Naive thymus-derived CD4-positive, alpha-beta T cell (primary cell): ENCODE measurements at places on chromosomes 1 and 21. TPM values are rescaled to one million over a fixed set of nuclear protein-coding genes. Genes with fewer than 3 reads are reported as not detected.

KRTAP10-8 gene
- polyA plus RNA-seq = not detected

UTP25 gene
- 8.0 TPM for polyA plus RNA-seq

PSMG1 gene
- polyA plus RNA-seq = 46.2 TPM

GCSAML gene
- 0.14 TPM for polyA plus RNA-seq

ADAM30 gene
- not detected for polyA plus RNA-seq

B3GALNT2 gene
- polyA plus RNA-seq = 4.3 TPM

SPRR5 gene
- not detected for polyA plus RNA-seq

YIPF1 gene
- polyA plus RNA-seq = 27.4 TPM

DNA sequence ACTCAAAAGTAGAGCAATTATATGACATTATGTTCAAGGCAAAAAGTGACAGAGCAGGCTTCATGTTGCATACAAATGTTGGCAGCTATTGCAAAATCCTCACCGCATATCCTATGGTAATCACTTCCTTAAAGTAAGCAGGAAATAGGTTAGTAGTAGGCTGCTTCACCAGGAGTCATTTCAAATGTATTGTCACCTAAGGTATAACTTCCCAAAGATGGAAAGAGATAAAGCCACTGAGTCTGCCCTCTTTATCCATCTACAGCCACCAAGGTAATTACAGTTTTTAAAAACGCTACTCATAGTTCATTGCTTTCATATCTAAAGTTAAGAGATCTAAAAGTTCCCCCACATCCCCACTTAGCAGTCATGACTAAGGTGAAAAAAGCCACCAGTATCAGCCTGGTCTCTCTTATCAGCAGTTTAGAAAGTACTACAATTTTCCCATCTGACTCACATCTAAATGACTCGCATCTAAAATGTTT is 31.6 kb upstream of the UBE2U start:
- no peaks in the 10 kb centered on the region for H3K4me1 ChIP-seq
- no peak overlapping the region for H3K27ac ChIP-seq

DNA sequence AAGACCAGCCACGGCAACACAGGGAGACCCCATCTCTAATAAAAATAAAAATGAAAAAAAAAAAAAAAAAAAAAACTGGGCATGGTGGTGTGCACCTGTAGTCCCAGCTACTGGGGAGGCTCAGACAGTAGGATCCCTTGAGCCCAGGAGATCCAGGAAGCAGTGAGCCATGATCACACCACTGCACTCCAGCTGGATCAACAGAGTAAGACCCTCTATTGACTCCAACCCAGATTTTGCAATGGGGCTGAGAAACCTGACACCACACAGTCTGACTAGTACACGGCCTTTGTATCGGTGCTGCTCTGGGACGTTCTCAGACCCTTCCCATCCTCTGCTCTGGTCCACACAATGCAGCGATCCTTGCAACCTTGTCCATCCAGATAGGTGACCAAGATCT is 31.8 kb downstream of the SPATA21 start:
- no peaks in the 10 kb centered on the region for H3K36me3 ChIP-seq
- H3K4me1 ChIP-seq = no peaks in the 10 kb centered on the region
- no peak for DNase-seq

DNA sequence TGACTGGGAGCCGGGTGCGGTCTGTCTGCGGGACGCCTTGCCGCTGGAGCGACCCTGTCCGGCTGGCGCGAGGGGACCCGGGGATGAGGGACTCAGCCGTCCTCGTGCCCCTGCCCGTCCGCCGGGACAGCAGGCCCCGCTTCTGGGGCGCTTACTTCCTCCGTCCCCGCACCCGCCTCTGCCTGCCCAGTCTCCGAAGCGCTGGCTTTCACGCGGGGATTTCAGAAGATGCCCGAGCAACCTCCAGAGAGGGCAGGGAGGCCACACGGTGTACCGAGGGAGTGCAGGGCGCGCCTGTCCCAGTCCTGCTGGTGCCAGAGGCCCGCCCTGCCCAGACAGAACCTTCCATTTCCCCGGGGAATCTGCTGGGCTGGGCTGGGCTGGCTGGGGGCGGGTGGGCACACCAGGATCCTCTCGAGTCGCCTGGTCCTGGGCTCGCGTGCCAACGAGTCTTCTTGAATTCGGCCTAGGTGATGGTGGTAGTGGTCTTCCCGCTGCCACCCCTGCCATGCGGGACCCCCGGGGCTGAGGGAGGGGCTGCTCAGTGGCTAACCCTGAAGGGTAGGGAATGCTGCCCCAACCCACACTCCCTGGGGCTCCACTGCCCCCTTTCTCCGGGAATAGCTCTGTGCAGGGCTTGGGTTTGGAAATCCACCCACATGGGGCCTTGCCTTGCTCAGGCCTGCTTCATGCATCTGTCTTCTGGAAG is 2.5 kb upstream of the TRPM2 start:
- H3K4me1 ChIP-seq = peaks cover 38% of the 10 kb centered on the region
- H3K27me3 ChIP-seq = no peaks in the 10 kb centered on the region
- H3K36me3 ChIP-seq = no peaks in the 10 kb centered on the region
- H3K27ac ChIP-seq = no peak overlapping the region
- no peak for DNase-seq

GRCh38 chr1:246794828-246795671 is 70.8 kb downstream of the SCCPDH start:
- no peaks in the 10 kb centered on the region for H3K27me3 ChIP-seq
- H3K36me3 ChIP-seq = no peaks in the 10 kb centered on the region
- DNase-seq = no peak
- H3K4me3 ChIP-seq = no peak overlapping the region

DNA sequence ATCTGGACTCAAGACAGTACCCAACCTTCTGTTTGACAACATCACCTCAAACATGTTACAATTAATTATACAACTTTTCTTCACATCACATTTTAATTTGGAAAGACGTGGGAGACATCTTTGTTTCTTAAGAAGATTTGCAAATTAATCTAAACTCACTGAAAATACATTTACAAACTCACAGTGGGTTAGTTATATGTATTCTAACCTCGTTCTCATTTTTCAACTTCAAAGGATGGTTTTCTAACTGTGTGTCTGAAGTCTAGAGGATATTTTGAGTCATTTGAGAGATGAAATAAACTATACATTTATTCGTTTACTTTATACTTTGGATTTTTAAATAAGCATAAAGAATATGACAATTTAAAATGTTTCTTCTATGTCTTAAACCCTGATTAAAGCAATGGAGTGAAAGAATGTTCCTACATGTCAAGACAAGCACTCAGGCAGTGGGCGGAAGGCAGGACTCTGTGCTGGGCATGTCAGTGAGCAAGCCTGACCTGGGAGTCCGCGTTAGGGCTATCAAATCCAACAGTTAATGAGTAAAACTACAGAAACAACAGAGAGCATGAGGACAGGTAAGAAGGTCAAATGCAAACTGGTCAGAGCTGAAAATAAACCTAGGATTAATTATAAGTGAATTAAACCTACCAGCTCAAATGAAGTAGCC is 76.5 kb upstream of the CTTNBP2NL start:
- no peaks in the 10 kb centered on the region for H3K4me1 ChIP-seq
- H3K27me3 ChIP-seq = no peaks in the 10 kb centered on the region
- H3K4me3 ChIP-seq = no peak overlapping the region
- no peak overlapping the region for H3K27ac ChIP-seq
- H3K36me3 ChIP-seq = no peaks in the 10 kb centered on the region
- no peak for DNase-seq

DNA sequence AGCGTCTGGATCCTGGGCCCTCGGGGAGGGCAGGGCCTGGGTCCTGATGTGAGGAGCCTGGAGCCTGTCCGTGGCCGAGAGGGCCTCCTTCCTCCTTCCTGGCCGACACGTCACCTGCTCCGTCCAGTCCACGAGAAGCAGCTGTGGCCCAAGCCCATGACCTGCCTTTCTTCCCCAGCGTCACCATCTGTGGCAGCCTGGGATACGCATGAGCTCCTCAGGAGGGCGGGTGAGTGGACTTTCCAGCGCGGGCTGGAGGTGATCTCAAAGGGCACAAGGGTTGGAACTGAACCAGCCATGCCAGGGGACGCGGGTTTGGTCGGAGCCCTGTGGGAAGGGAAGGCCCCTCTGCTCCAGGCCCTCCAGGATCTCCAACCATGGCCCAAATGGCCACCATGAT is 90.4 kb downstream of the DHRS3 start:
- no peak overlapping the region for H3K4me3 ChIP-seq
- no peak overlapping the region for H3K27ac ChIP-seq
- no peaks in the 10 kb centered on the region for H3K36me3 ChIP-seq
- no peaks in the 10 kb centered on the region for H3K27me3 ChIP-seq
- no peak for DNase-seq

GRCh38 chr1:205528446-205528886 is 24.0 kb downstream of the CDK18 start:
- H3K4me1 ChIP-seq = no peaks in the 10 kb centered on the region
- H3K27me3 ChIP-seq = no peaks in the 10 kb centered on the region
- H3K4me3 ChIP-seq = no peak overlapping the region
- H3K27ac ChIP-seq = no peak overlapping the region
- no peaks in the 10 kb centered on the region for H3K36me3 ChIP-seq

- H3K27me3 ChIP-seq = no peaks in the 10 kb centered on the region
- DNase-seq = peak; percentile 27
- peak overlapping the region; percentile 95 for H3K4me3 ChIP-seq
- peaks cover 27% of the 10 kb centered on the region for H3K4me1 ChIP-seq
Observed at GRCh38 chr1:159921700-159922504, 3.4 kb downstream of the TAGLN2 start.

GRCh38 chr1:231376875-231377549 is 38.9 kb downstream of the SPRTN start:
- no peak overlapping the region for H3K27ac ChIP-seq
- DNase-seq = no peak
- no peak overlapping the region for H3K4me3 ChIP-seq
- H3K36me3 ChIP-seq = no peaks in the 10 kb centered on the region
- peaks cover 7% of the 10 kb centered on the region for H3K4me1 ChIP-seq

DNA sequence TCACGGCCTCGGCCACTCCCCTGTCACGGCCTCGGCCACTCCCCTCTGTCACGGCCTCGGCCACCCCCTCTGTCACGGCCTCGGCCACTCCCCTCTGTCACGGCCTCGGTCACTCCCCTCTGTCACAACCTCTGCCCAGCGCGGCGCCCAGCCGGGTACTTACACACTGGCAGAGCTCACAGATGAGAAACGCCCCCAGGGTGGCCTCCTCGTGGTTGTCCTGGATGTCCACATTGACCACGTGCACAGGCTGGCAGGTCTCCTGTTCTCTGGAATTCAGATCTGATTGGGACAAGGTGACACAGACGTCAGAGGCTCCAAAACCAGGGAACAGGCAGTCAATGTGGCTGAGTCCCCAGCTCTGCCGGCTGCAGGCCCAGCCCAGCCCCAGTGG is 3.3 kb upstream of the TMEM240 start:
- no peaks in the 10 kb centered on the region for H3K4me1 ChIP-seq
- no peak overlapping the region for H3K4me3 ChIP-seq
- no peaks in the 10 kb centered on the region for H3K27me3 ChIP-seq
- no peaks in the 10 kb centered on the region for H3K36me3 ChIP-seq
- no peak for DNase-seq

- H3K27me3 ChIP-seq = no peaks in the 10 kb centered on the region
- peaks cover 25% of the 10 kb centered on the region for H3K4me1 ChIP-seq
- no peak overlapping the region for H3K27ac ChIP-seq
- peak overlapping the region; percentile 45 for H3K4me3 ChIP-seq
Observed at GRCh38 chr1:21935891-21936365, 1.2 kb downstream of the HSPG2 start.

DNA sequence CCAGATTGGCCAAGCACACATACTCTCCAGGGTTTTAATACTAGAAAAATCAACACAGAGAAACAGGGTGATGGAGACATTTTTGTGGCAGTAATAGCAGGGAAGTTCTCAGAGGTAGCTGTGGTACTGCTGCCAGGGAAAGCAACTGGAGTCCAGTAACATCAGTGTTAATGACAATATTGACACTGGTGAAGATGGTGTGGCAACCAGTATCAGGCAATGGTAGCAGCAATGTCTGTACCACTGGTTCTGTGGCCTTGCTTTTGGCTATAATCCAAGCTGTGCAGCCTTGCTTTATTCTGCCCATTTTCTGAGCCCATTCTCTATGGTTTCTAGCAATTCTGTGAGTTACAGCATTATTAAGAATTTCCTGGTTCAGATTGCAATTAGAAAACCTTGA is 1.6 kb upstream of the SNX7 start:
- no peak overlapping the region for H3K27ac ChIP-seq
- no peaks in the 10 kb centered on the region for H3K27me3 ChIP-seq
- peaks cover 9% of the 10 kb centered on the region for H3K4me1 ChIP-seq
- no peaks in the 10 kb centered on the region for H3K36me3 ChIP-seq

DNA sequence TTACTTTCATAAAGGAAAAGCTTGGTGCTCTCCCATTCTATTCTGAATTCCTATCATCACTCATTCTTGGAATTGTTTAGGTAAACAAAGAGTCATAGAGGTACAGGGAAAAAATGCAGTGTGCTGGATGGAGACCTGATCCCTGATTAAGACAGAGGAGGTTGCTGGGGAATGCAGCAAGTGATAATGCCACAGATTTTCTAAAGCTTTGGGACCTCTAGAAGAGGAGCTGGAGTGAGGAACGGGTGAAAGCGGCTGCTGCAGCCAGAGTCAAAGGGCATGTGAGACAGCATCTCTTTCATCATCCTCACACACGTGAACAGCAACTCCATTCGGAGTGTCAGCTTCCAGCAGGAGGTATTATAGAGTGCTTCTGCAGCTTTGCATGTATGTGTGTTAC is 54.9 kb upstream of the DIPK1A start:
- no peak overlapping the region for H3K27ac ChIP-seq
- no peak overlapping the region for H3K4me3 ChIP-seq
- no peaks in the 10 kb centered on the region for H3K36me3 ChIP-seq
- DNase-seq = no peak
- no peaks in the 10 kb centered on the region for H3K27me3 ChIP-seq

GRCh38 chr1:161420763-161421455 is 53.2 kb upstream of the CFAP126 start:
- no peak overlapping the region for H3K4me3 ChIP-seq
- no peak overlapping the region for H3K27ac ChIP-seq
- no peaks in the 10 kb centered on the region for H3K27me3 ChIP-seq
- no peak for DNase-seq
- peaks cover 4% of the 10 kb centered on the region for H3K4me1 ChIP-seq

GRCh38 chr1:26583646-26584485 is 54.3 kb downstream of the RPS6KA1 start:
- no peak for DNase-seq
- H3K27ac ChIP-seq = no peak overlapping the region
- H3K27me3 ChIP-seq = no peaks in the 10 kb centered on the region
- no peaks in the 10 kb centered on the region for H3K4me1 ChIP-seq
- H3K4me3 ChIP-seq = no peak overlapping the region

GRCh38 chr1:86409416-86410021 is 13.4 kb upstream of the ODF2L start:
- no peaks in the 10 kb centered on the region for H3K36me3 ChIP-seq
- no peaks in the 10 kb centered on the region for H3K27me3 ChIP-seq
- H3K4me3 ChIP-seq = no peak overlapping the region
- DNase-seq = no peak

GRCh38 chr1:2956576-2956975 is 64.7 kb upstream of the ACTRT2 start:
- no peak overlapping the region for H3K4me3 ChIP-seq
- H3K27me3 ChIP-seq = no peaks in the 10 kb centered on the region
- no peaks in the 10 kb centered on the region for H3K4me1 ChIP-seq
- H3K36me3 ChIP-seq = no peaks in the 10 kb centered on the region
- H3K27ac ChIP-seq = no peak overlapping the region
